Activated T-helper 9 cell treated with anti-CD3 and anti-CD28 coated beads, Interleukin-2, amount 50 U/mL, for 16 hours (primary cell): ENCODE measurements at places on chromosomes 12 and 14.

DNA sequence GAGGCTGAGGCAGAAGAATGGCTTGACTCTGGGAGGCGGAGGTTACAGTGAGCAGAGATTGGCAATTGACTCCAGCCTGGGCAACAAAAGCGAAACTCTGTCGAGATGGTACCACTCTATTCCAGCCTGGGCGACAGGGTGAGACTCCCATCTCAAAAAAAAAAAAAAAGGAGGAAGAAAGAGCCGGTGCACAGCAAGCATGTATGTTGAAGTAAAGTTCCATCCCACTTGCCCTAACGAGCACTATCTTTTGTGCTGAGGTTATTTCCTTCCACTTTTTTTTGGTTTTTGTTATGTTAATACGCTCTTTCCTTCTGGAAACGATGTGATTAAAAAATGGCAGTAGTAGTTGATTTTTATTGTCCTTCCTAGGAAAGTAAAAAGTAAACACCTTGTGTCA, 19.5 kb upstream of the GOLGA5 start:
- no peak for DNase-seq

- no peak for DNase-seq
Measured at GRCh38 chr14:101365329-101366158, 195.8 kb upstream of the DIO3 start.

DNA sequence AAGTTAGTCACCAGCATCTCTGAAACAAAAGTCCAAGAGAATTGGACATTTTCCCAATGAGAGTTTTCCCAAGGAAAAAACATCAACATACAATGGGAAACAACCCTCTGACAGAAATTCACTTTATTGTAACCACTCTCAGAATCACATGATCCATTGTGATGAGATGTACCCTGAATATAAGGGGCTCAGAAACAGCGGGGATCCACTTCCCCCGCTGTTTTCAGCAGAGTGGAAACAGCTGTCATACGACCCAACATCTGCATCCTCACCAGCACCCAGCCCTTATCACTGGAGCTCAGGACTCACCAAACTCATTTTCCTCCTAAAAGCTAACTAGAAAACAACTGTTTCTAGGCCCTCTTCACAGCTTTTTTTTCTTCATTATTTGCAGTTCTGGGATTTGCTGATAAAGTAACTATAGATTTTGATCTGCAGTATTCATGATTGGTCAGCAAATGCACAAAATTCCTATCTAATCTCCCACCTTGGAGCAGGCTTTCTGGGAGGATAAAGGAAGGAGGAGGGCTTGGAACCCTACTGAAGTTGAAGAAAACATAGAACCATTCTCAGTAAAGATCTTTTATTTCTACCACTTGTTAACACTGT, 31.3 kb downstream of the CORO1C start:
- no peak for DNase-seq

- no peak for DNase-seq
Measured at GRCh38 chr12:8948701-8949341, 624 bp downstream of the M6PR start.

GRCh38 chr12:81170072-81170471, 92.2 kb downstream of the ACSS3 start:
- DNase-seq = no peak

DNA sequence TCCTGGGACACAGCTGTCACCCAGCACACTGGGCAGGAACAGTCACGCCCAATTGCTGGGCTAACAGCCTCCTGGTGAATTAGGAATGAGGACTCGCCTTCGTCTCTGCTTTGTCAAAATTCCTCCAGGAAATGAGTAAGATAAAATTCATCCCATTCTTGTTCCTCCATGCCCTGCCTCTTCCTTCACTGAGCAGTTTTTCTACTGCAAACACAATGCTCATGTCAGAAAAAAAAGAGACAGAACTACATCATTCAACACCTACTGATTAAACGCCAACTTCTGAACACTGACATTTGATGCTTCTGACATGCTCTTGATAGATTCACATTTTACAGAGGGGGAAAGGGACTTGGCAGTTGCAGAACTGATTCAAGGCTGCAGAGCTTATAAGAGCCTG, 37.5 kb upstream of the DTX1 start:
- DNase-seq = no peak

GRCh38 chr14:103858063-103858781, 10.8 kb upstream of the PPP1R13B start:
- no peak for DNase-seq

GRCh38 chr14:74456684-74457564, 30.9 kb upstream of the SYNDIG1L start:
- no peak for DNase-seq

- DNase-seq = peak; percentile 47
Measured at GRCh38 chr12:124898200-124898922, 16.1 kb downstream of the UBC start.

GRCh38 chr14:101721951-101722661, 39.4 kb upstream of the PPP2R5C start:
- peak; percentile 49 for DNase-seq

GRCh38 chr14:24418492-24418873, 11.0 kb downstream of the CBLN3 start:
- DNase-seq = no peak
